ENCODE measurements at places on chromosomes 6 and 20.

GRCh38 chr20:58870293-58871014, 17.9 kb downstream of the GNAS start:
- no peak for DNase-seq

DNA sequence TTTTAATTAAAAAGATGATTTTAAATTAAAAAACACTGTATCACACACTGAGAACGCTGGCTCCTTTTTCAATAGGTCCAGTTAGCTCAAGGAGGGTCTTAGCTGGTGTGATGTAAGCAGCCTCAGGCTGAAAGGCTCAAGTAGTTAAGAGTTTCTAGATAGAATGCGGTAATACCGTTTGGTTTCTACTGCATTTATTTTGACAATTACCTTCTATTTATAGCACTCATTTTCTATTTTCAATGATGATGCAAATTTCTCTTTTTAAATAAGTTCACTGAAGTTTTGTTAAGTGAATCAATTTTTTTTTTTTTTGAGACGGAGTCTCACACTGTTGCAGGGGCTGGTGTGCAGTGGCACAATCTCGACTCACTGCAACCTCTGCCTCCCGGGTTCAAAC, 87.1 kb downstream of the PREX1 start:
- no peak for DNase-seq

- no peak for DNase-seq
Measured at GRCh38 chr6:146650799-146651481, 52.2 kb downstream of the ADGB start.

GRCh38 chr6:121666814-121667213, 231.4 kb downstream of the GJA1 start:
- peak; percentile 93 for DNase-seq

- DNase-seq, result no peak
Measured at GRCh38 chr6:166045173-166045859, 122.3 kb downstream of the TBXT start.

GRCh38 chr6:126261792-126262421, 78.0 kb upstream of the CENPW start:
- no peak for DNase-seq

DNA sequence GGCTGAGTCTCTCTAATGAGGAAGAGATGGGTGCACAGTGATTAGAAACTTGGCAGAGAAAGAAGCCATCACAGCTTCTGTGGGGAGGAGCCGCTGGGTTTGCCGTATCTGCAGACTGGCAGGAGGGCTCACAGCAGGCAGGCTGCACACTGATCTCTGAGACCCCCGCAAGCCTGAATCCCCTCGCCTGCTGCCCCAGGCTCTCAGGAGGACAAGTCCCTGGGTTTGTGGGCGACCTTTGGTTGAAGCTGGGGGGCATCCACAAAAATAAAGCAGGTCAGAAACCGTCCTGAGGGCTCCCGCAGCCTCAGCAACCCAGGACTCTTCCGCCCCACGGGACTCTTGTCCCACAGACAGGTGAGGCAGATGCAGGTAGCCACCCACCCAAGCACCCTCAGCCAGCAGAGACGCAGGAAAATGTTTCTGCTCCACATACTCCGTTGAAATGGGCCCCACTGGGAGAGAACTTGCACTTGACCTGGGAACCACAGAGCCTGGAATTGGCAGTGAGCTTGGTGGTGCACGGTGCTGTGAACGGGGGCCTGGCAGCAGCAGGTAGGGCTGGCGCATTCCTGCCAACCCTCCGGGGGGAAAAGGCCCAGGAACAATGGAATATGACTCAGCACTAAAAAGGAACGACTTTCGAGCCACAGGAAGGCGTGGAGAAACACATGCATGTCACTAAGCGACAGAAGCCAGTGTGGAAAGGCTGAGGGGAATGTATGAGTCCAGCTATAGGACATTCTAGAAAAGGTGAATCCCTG, 89.9 kb downstream of the YTHDF1 start:
- DNase-seq, result no peak

- no peak for DNase-seq
Measured at GRCh38 chr6:168794491-168794890, 353.5 kb downstream of the SMOC2 start.

GRCh38 chr6:21961226-21961625, 335.6 kb downstream of the PRL start:
- no peak for DNase-seq

- no peak for DNase-seq
Measured at GRCh38 chr6:75876152-75876551, 127.1 kb downstream of the MYO6 start.

GRCh38 chr6:21404577-21404976, 189.0 kb upstream of the SOX4 start:
- no peak for DNase-seq

DNA sequence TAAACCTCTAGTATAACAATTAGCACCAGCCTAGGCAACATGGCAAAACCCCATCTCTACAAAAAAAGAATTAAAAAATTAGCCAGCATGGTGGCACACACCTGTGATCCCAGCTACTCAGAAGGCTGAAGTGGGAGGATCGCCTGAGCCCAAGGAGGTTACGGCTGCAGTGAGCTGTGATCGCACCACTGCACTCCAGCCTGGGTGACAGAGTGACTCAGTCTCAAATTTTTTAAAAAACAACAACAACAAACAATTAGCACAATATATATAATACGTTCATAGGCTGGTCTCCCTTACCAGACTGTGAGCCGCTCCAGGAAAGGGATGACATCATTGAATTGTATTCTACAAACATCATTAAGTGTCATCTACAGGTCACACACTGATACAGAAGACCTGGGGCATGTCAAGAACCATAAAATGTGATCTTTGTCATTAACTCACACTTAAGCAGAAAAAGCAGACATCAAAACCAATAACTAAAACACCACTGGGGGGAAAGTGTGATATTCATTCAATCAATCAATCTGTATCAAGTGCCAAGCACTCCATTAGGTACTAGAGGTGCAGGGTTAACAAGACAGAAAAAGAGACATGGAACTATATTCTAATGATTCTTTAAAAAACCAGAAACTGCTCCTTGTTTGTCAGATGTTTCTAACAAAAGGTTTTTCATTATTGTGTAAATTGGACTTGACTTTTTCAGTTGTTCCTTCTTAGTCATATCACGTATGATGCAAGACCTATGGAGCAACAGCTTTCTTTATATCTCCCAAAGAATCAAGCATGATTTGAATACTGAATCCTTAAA, 17.8 kb downstream of the MAP3K5 start:
- DNase-seq, result peak; percentile 36

- DNase-seq, result no peak
Measured at GRCh38 chr6:120354452-120355098, 979.7 kb downstream of the TBC1D32 start.

GRCh38 chr6:20564777-20565176, 30.5 kb downstream of the CDKAL1 start:
- DNase-seq, result peak; percentile 21

DNA sequence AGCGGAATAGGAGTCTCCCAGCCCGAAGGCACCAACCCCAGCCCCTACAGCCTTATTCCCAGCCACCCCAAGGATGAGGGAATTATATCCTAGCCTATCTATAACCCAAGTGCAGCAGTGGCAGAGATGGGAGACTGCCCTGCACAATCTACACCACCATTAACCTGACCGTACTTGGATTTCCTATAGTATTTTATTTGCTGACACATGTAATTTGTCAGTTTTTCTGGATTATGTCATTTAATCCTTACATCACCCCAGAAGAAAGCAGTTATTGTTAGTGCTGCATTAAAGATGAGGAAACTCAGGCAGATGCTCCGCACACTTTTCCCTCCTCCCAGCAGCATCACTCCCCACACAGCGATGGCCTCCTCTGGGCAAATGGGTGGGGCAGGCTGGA, 6.0 kb downstream of the BFSP1 start:
- no peak for DNase-seq

- DNase-seq, result no peak
Measured at GRCh38 chr6:157305670-157306653, 17.4 kb downstream of the TMEM242 start.

GRCh38 chr6:113739041-113739655, 118.0 kb upstream of the MARCKS start:
- no peak for DNase-seq

- DNase-seq, result no peak
Measured at GRCh38 chr6:723540-723939, 30.6 kb upstream of the EXOC2 start.

DNA sequence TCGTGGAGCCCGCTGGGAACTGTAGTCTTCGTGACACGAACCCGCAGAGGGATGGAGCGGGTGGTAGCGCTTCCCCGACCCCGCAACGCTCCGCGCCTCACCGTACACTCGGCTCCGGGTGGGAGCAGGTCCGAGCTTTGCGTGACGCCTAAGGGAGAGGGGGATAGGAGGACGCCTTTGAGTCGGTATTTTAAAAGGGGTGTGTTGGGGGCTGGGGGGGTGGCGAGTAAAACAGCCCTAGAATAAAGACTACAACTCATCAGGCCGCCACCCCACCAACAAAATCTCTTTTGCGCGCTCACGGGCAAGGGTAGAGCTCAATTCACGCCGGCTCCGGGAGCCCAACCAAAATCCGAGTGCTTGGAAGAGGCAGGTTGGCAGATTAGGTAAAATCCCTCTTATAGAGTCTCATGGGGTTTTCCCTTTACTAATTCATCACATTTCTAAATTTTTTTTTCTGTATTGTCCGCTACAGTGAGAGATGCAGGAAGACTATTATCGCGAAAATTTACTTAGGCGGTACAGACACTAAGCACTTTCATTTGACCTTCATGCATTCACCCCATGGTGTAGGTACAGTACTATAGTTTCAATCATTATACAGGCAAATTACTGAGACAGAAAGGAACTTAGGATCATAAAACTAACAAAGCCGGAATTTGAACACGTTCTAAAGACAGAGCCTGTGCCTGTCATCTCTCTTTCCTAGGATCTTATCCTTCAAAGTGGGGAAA, 706 bp upstream of the SNX14 start:
- DNase-seq, result peak; percentile 11

GRCh38 chr20:16005915-16006493, 567.2 kb downstream of the KIF16B start:
- no peak for DNase-seq

DNA sequence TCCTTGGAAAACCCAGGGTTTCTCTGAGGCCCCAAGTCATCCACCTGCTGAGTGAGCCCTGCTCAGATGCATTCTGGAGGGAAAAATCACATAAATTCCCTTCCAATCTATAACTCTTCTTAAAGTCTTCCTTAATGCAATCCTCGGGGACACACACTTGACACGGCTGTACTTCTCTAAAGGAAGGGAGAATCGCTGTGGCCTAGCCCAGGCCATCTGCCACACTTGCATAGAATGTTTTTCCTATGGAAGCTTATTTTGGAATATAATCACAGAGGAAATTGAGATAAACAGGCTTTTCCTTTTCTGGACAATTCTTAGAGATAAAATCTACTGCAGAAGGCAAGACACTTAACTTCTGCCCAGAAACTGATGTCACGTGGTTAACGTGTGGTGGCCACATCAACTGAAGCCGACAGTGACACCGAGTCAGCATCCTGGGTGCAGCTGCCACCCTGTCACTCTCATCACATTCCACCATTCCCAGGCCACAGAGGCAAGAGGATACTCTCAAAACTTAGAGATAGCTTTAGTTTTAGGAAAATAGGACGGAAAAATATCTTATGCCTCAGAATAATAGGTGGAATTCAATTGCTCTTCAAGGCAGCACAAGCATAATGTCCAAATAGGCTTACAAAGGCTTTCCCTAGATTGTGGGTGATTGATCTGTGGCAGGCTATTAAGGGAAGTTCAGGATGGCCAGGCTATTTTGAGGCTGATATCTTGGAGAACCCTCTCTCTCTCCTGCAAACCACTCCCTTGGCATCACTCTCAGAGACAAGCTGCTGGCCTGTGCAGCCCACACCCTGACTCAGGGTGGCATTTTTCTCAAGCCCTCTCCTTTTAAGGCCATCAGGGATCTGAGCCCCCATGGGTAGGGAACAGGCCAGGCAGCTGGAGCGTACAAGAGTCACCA, 29.6 kb downstream of the PSMB1 start:
- no peak for DNase-seq

- no peak for DNase-seq
Measured at GRCh38 chr6:106925948-106926347, 48.6 kb downstream of the CD24 start.

DNA sequence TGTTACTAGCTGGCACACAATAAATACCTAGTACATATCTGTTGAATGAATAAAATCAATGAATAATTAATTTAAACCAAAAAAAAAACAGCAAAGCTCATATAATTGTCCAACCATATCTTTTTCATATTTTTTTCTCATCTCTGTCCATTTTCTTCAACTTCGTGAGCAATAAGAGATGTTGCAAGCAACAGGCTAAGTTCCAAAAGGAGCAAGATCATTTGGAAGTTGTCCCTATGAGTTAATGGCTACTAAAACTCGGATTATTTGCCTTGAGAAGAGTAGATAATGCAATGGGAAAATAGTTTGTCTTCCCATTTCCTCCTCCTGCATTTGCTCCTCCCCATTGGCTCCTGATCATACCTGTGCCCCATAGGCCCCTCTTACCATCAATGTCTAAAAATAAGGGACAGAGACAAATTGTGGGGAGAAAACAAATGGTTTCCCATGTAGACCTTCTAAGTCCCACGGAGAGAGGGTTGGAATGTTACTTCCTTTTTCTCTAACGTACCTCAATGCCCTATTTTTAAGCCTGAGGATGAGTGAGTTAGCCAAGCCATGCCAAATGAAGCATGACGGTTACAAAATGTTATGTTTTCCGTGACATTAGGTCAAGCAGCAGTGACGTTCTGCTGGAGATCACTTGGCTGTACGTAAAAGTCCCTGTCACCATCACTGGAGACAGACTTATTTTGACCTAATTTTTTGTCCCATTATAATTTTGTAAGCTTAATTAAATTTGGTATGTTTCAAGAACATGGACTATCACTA, 217.3 kb upstream of the PREP start:
- no peak for DNase-seq

DNA sequence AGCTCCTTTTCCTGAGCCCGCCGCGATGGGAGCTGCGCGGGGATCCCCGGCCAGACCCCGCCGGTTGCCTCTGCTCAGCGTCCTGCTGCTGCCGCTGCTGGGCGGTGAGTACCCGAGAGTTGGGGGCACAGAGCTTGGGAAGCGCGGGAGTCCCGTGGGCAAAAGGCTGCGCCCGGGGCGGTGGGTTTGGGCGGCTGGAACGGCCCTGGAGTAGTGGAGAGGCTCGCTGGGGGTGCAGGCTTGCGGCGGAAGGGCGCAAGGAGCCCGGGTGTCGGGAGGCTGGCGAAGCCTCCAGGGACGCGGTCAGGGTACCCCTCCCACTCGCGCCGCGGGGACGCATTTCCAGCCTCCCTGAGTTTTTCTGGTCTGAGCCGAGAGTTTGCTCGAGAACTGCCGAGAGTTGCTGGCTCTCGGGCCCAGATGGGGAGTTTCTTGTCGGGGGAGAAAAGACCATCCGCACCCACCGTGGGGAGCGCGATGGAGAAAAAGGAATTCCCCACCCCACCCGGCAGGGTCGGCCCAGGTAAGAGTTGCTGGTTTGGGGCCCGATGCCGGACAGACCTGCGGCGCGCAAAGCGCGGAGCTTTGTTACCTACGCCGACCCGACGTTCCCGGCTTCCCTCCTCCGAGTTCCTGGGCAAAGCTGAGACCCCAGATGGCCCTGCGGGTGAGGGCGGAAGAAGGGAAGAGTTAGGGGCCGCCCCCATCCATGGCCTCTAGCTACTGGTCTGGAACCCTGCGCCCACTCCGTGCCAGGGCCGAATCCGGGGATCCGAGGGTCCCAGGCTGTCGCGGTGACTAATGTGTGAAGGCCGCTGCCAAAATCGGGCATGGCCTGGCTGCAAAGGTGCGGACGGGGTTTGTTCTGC, 584 bp downstream of the PTK7 start:
- peak; percentile 31 for DNase-seq

Data from dermis microvascular lymphatic vessel endothelial cell (primary cell).